Stimulated activated CD4-positive, alpha-beta T cell treated with anti-CD3 and anti-CD28 coated beads, Interleukin-1b, Interleukin-23, amount 100 ng/mL, for 1 hour (primary cell): ENCODE measurements at places on chromosomes 5 and 9.

GRCh38 chr5:135830876-135831275, 3.6 kb upstream of the SLC25A48 start:
- DNase-seq, result no peak

GRCh38 chr9:77848404-77848803, 183.2 kb downstream of the GNAQ start:
- DNase-seq, result no peak

- no peak for DNase-seq
Observed at GRCh38 chr5:127410959-127411358, 106.5 kb upstream of the PRRC1 start.

- DNase-seq, result no peak
Observed at GRCh38 chr9:29981013-29981412, 2403.4 kb upstream of the ACO1 start.

DNA sequence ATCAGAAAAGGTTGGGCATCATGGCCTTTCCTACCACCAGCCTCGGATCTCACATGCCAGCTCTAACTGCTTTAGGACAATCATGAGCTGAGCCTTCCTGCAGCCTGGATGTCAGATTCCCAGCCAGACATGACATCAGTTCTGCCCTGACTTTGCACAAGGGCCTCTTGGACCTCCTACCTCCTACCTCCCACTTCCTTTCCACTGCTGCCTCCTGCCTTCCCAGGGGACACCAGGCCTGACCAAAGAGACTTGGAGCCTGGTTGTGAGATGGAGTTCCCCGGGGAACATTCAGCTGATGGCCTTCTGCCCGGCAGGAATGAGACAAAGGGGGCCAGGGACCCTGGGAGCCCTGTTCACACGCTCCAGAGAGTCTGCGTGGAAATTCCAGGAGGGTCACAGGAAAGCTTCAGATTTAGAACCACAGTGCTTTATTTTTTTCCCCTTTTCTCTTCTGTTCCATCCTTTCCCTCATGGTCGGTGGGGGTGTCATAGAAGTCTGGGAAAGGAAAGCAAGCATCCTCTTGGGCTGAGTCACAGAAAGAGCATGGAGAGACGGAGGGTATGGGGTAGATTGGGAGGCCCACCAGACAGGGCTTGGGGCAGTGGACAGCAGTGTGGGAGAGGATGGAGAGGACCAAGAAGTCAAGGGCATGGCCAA, 35.4 kb upstream of the IL17B start:
- no peak for DNase-seq

GRCh38 chr9:13351778-13352386, 72.4 kb upstream of the MPDZ start:
- DNase-seq, result no peak

DNA sequence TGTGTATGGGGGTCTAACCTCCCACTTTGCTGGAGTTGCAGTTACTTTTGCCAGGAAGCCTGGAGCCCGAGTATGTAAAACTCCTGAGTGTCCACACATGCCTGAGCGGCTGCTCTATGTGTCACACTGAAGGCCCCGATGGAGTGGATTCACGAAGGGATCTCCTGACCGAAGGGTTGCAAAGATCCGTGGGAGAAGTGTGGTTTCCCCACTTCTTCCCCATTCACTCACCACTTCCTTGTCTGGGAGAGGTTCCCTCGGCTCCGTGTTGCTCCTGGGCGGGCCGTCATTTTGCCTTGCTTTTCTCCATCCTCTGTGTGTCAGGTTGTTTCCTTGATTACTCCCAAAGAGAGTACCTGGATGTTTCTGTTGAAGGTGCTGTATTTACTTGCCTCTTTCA, 16.2 kb upstream of the IL3 start:
- no peak for DNase-seq

- no peak for DNase-seq
Observed at GRCh38 chr5:17221843-17222636, 4.6 kb downstream of the BASP1 start.

DNA sequence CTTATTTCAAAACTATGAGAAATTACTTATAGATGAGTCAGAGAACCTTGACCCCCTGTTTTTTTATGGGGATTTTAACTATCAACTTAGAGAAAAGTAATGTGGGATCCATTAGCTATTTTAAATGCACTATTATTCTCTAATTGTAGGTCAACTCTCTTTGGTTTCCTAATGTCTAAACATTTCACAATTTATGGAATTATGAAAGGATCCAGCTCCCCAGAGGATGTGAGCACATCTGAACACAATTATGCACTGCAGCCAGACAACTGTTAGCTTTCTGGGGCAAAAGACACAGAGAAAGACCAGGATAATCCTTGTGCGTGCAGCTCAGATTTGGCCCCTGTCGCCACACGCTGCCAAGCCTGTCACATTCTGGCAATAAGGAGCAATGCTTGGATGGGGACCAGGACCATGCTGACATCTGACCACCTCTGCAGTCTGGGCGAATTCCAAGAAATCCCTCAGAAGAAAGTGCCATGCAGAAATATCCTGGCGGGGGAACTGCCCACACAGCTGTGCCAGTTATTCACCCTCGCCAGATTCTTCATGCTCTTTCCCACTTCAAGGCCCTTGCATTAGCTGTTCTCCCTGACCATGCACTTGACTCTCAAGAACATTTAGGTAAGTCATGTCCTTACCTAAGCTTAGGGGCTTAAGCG, 22.2 kb upstream of the CMBL start:
- DNase-seq, result no peak

- DNase-seq, result no peak
Observed at GRCh38 chr5:156883316-156883875, 33.3 kb downstream of the PPP1R2B start.

DNA sequence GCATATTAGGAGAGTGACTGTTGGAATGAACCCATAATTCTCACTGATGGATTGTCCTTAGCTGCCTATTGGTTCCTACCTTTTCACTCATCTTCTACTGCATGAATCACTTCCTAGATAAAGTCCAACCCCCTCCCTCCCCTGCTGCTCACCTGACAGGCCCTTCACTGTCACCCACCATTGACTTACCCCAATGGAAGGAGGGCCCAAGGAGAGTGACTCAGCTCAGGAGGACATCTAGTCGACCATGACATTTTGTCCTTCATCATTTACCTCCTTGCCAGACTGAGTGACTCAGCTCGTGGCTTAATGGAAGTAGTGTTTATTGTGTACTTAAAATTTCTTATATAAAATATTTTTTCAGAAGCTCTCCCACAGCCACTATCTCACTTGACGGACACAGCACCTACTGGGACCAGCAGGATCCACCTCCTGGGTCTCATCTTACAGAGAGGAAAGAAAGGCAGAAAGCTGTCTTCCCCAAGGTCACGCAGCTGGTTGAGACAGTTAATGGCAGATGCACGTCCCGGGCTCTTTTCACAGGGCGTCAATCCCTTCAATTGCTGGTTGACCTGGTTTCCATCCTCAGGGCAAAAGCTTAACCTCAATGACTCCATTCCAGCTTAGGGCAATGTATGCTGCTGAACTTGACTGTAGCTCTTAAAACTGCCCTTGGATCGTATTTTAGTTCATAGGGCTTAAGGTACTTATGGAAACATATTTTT, 142.3 kb downstream of the MARCHF11 start:
- no peak for DNase-seq

DNA sequence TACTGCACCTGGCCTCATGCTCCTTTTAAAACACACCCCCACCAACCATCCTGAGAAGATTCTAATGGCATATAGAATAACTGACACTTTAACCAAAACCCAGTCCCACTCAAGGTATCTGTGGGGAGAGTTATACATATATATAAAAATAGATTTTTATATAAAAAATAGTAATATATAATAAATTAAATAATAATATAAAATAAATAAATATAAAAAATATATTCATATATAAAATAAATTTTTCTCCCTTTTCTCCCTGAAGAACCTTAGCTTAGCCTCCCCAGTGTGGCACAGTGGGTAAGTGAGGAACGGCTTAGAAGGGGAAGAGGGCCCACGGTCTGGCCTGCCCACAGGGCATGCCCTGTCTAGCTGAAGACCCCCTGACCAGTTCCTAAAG, 51.1 kb upstream of the SSBP2 start:
- DNase-seq, result no peak

DNA sequence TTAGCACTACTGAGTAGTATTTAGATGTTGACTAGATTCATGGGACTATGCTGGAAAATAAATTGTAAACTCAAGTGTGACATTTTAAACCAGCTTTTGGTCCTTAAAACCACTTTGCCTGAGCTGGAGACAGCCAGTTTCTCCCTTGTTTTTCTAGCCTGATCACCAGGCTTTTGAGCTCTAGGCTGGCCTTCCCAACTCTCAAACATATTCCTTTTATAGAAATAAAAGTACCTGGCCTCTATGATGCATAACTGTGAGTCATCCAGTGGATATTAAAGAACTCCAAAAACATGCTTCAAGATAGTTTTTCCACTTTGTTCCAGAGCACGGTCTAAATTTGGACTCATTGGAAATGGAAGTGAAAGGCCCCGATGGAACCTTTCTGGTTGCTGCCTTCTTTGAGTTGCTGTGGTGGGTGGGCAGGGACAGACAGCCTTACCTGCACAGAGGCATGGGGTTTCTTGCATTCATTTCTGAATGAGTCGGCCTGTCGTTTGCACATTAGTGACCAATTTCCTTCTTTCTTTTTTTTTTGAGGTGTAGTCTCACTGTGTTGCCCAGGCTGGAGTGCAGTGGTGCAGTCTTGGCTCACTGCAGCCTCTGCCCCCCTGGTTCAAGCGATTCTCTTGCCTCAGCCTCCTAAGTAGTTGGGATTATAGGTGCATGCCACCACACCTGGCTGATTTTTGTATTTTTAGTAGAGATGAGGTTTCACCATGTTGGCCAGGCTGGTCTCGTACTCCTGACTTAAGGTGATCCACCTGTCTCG, 43.1 kb downstream of the TRIO start:
- DNase-seq, result no peak

DNA sequence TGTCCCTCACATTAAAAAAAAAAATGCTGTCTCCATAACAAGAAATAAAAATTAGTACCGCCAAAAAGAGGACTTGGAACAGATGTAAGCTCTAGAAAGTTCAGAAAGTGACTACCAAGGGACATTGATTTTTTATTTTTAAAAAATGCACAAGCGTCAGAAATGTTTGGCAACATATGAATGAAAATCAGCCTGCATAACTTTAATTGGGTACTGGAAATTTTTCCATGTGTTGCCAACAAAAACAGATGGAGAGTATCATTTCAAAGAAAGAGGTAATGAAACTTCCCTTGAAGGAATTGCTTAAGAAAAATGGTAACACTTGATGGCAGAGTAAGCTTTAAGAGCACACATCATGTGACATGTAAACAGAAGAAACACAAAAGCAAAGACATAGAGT, 47.2 kb downstream of the OR2K2 start:
- DNase-seq, result no peak
